Peyer's patch (tissue), 4 donors: ENCODE measurements at places on chromosomes 2 and 18. TPM values are rescaled to one million over a fixed set of nuclear protein-coding genes. Genes with fewer than 3 reads are reported as not detected.

GRCh38 chr2:232581725-232582124 lies 31.2 kb downstream of the EIF4E2 start:
- no peaks in the 10 kb centered on the region for H3K36me3 ChIP-seq
- H3K27ac ChIP-seq, result no peak overlapping the region
- H3K4me3 ChIP-seq, result no peak overlapping the region
- no peaks in the 10 kb centered on the region for H3K4me1 ChIP-seq

The WDPCP gene
- 41.3 TPM for total RNA-seq

The KCNIP3 gene
- total RNA-seq, result 8.7 TPM

- H3K4me3 ChIP-seq, result no peak overlapping the region
- H3K4me1 ChIP-seq, result no peaks in the 10 kb centered on the region
- no peak overlapping the region for H3K27ac ChIP-seq
- no peaks in the 10 kb centered on the region for H3K36me3 ChIP-seq
- DNase-seq, result no peak
- no peaks in the 10 kb centered on the region for H3K27me3 ChIP-seq
These were observed 540.9 kb upstream of the RAB6C start for GRCh38 chr2:129438501-129439057.

DNA sequence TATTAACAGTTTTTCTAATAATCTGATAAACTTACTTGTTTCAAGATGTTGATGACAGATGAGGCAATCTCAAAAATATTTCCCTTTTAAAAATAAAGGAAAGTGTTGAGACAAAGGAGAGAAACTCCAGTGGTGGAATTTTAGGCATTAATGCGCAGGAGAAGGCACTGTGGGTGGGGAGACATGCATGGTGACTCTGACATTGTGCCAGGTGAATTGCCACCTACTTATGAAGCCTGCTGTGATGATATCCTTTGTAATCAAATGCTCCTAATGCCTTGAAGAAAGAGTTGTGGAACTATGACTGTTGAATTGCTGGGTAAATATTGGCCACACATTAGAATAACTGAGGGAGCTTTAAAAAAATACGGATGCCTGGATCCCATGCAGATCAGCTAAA lies 101.4 kb downstream of the PLA2R1 start:
- no peaks in the 10 kb centered on the region for H3K27me3 ChIP-seq
- no peak overlapping the region for H3K4me3 ChIP-seq
- peaks cover 7% of the 10 kb centered on the region for H3K36me3 ChIP-seq
- no peaks in the 10 kb centered on the region for H3K4me1 ChIP-seq

- peaks cover 4% of the 10 kb centered on the region for H3K4me1 ChIP-seq
- peak overlapping the region; percentile 89 for H3K4me3 ChIP-seq
- H3K27ac ChIP-seq, result no peak overlapping the region
- DNase-seq, result peak; percentile 59
These were observed 1.3 kb downstream of the EML6 start for GRCh38 chr2:54724560-54725342.

The SRSF7 gene
- total RNA-seq, result 119 TPM

The IL36B gene
- not detected for total RNA-seq

The ASB1 gene
- total RNA-seq, result 20.1 TPM

GRCh38 chr2:26580151-26580550 lies 61.0 kb downstream of the CIB4 start:
- no peaks in the 10 kb centered on the region for H3K4me1 ChIP-seq
- H3K27me3 ChIP-seq, result no peaks in the 10 kb centered on the region
- DNase-seq, result no peak
- H3K36me3 ChIP-seq, result no peaks in the 10 kb centered on the region
- no peak overlapping the region for H3K27ac ChIP-seq

The IL37 gene
- not detected for total RNA-seq

The SERPINB4 gene
- total RNA-seq, result not detected

- no peak overlapping the region for H3K4me3 ChIP-seq
- H3K36me3 ChIP-seq, result no peaks in the 10 kb centered on the region
- no peaks in the 10 kb centered on the region for H3K27me3 ChIP-seq
- H3K4me1 ChIP-seq, result no peaks in the 10 kb centered on the region
These were observed 191.2 kb downstream of the NCKAP5 start for GRCh38 chr2:133377021-133377481.

DNA sequence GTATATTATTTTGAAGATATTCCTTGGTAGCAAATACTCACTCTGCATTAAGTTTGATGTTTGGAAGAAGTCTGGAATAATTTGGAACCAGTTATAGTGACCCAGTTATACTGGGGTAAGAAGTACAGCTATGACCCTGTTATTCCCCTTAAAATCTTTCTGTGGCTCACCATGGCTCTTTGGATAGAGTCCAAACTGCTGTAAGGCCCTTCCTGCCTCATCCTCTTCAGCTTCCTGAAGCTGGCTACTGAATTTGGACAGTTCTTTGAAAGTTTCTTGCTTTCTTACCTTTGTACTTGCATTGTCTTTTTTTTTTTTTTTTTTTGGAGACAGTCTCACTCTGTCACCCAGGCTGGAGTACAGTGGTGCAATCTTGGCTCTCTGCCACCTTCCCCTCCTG lies 85.6 kb downstream of the ABI2 start:
- H3K4me3 ChIP-seq, result no peak overlapping the region
- H3K36me3 ChIP-seq, result peaks cover 26% of the 10 kb centered on the region
- DNase-seq, result no peak
- H3K27me3 ChIP-seq, result no peaks in the 10 kb centered on the region
- no peaks in the 10 kb centered on the region for H3K4me1 ChIP-seq

- no peak overlapping the region for H3K27ac ChIP-seq
- DNase-seq, result no peak
- no peaks in the 10 kb centered on the region for H3K27me3 ChIP-seq
These were observed 514.9 kb downstream of the PTPRM start for GRCh38 chr18:8081872-8082553.

The TUBB8B gene
- not detected for total RNA-seq

The SCYGR1 gene
- total RNA-seq, result not detected

- DNase-seq, result no peak
- H3K27me3 ChIP-seq, result no peaks in the 10 kb centered on the region
- peak overlapping the region; percentile 92 for H3K27ac ChIP-seq
- H3K4me3 ChIP-seq, result no peak overlapping the region
- no peaks in the 10 kb centered on the region for H3K36me3 ChIP-seq
These were observed 20.0 kb upstream of the CXCR4 start for GRCh38 chr2:136137982-136138381.

- no peak overlapping the region for H3K27ac ChIP-seq
- H3K36me3 ChIP-seq, result no peaks in the 10 kb centered on the region
- H3K4me3 ChIP-seq, result no peak overlapping the region
- no peaks in the 10 kb centered on the region for H3K4me1 ChIP-seq
These were observed 21.1 kb downstream of the RHOB start for GRCh38 chr2:20467789-20468548.

The SNORC gene
- 9.7 TPM for total RNA-seq

- H3K27ac ChIP-seq, result no peak overlapping the region
- DNase-seq, result no peak
- no peaks in the 10 kb centered on the region for H3K36me3 ChIP-seq
- H3K27me3 ChIP-seq, result no peaks in the 10 kb centered on the region
These were observed 392.1 kb upstream of the KCNJ3 start for GRCh38 chr2:154306266-154306970.

The CHRNA1 gene
- total RNA-seq, result not detected

- peaks cover 36% of the 10 kb centered on the region for H3K4me1 ChIP-seq
- H3K36me3 ChIP-seq, result no peaks in the 10 kb centered on the region
- H3K4me3 ChIP-seq, result peak overlapping the region; percentile 82
- H3K27ac ChIP-seq, result peak overlapping the region; percentile 31
These were observed 497 bp downstream of the PLA2R1 start for GRCh38 chr2:160061944-160062291.

DNA sequence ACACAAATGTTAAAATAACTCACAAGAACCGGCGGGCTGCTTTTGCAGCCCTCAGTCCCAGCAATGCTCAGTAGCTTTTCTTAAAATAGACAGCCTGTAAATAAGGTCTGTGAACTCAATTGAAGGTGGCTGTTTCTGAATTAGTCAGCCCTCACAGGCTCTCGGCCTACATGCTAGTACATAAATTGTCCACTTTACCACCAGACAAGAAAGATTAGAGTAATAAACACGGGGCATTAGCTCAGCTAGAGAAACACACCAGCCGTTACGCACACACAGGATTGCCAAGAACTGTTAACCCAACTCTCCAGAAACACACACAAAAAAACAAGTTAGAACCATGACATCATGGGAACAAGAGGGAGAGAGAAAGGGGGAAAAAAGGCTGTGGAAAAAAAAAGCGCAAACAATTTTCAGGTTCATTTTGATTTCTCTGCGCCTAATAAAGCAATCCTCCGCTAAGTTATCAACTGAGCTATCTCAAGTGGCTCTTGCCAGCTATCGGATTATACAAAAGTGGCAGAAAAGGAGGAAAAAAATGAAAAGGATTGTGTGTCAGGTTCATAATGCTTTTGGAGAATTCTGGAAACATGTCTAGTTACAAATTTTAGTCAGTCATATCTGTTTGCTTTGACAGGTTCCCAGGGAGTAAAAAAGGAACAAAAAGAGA lies 89.1 kb downstream of the ZEB2 start:
- DNase-seq, result no peak
- no peak overlapping the region for H3K4me3 ChIP-seq
- no peaks in the 10 kb centered on the region for H3K27me3 ChIP-seq

DNA sequence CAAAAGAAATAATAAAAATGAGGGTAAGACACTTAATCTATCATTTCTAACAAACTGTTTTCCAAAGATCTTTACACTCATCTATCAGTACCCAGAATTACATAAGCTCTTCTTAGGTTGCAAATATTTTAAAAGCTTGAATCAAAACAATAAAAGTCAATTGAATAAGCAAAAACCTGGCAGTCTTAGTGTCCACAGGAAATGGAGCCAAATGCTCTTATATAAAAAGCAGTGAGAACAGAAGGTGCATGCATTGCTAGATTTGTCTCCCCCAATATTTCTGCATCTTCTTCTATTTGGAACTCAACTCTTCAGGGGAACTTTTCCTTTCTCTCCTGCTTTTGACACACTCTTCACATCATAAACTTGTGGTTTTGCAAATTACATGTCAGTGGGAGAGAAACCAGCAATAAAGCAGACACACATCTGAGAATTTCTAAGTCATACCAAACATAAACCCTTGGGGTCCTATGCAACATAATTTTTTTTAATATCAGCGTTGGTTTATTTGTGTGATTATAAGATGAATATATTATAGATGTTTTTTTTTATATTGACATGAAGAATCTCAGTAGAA lies 343.9 kb upstream of the ACVR2A start:
- no peaks in the 10 kb centered on the region for H3K27me3 ChIP-seq
- peaks cover 5% of the 10 kb centered on the region for H3K4me1 ChIP-seq
- H3K27ac ChIP-seq, result no peak overlapping the region
- no peak overlapping the region for H3K4me3 ChIP-seq
- H3K36me3 ChIP-seq, result no peaks in the 10 kb centered on the region
- no peak for DNase-seq

The MEP1B gene
- 477 TPM for total RNA-seq

DNA sequence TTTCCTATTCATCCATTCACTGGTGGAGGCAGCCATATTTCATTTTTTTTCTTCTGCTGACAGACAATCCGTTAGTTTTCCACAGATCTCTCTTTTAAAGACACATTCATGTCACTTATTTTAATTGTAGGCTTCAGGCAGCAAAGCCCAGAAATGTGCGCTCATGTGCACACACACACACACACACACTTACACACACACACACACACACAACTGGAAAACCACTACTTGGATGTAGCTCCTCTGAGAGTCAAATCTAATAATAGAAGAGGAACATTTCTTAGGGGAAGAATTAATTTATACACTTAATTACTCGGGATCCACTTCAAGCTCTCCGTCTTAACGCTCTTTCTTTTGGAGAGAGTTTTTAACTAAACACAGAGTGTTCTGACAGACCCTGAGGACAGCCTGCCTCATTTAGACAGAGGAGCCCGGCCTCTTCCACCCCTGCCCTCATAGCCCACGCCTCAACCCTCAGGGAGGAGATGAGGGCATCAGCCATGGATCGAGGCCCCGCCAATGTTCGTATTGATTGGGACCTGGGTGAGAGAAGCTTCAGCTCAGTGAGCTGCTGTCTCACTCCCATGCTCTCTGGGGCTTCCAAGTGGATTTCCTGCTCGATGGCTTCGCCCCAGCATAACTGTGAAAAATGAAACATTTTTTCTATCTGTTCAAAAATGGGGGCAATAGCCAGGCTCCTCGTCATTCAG lies 261.4 kb upstream of the SKOR2 start:
- no peak for DNase-seq
- no peak overlapping the region for H3K4me3 ChIP-seq
- no peaks in the 10 kb centered on the region for H3K4me1 ChIP-seq
- no peaks in the 10 kb centered on the region for H3K27me3 ChIP-seq
- no peak overlapping the region for H3K27ac ChIP-seq

GRCh38 chr2:111121828-111122630 lies 1.3 kb downstream of the BCL2L11 start:
- H3K27me3 ChIP-seq, result no peaks in the 10 kb centered on the region
- peak; percentile 81 for DNase-seq
- H3K27ac ChIP-seq, result peak overlapping the region; percentile 92
- H3K4me3 ChIP-seq, result peak overlapping the region; percentile 92
- H3K36me3 ChIP-seq, result no peaks in the 10 kb centered on the region

- H3K36me3 ChIP-seq, result no peaks in the 10 kb centered on the region
- no peak overlapping the region for H3K4me3 ChIP-seq
- no peak for DNase-seq
- H3K27ac ChIP-seq, result no peak overlapping the region
These were observed 294.9 kb upstream of the STON1 start for GRCh38 chr2:48235076-48235475.

The DIPK1C gene
- 0.70 TPM for total RNA-seq

- H3K27me3 ChIP-seq, result no peaks in the 10 kb centered on the region
- H3K27ac ChIP-seq, result no peak overlapping the region
- no peaks in the 10 kb centered on the region for H3K36me3 ChIP-seq
- H3K4me1 ChIP-seq, result no peaks in the 10 kb centered on the region
These were observed 203.3 kb upstream of the SMAD2 start for GRCh38 chr18:48133671-48134251.

DNA sequence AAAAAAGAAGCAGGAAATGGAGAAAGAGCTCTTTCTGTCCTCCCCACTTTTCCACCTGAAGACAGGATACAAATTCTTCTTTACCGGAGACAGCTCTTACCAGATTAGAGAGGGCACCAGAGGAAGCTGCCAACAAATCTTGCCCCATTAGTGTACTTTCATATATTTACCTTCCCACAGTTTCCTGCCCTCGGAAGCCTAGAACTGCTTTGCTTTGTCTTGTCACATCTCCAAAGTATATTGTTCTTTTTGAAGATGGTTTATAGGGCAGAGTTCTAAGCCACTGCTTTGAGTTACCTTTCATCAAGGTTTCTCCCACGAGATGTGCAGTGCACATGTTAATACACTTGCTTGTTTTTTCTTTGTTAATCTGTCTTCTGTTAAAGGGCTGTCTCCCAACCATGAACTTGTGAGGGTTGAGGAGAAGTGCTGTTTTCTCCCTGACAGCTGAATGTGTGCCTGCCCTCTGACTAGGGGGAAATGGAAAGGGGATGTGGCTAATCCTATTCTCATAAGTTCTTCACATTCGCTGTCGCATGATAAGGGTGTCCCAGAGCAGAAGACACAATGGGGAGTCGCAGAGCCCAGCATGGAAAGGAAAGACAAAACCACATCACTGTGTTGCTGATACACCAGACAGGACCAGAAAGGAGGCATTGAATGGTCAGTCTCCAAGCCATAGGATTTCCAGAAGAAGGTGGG lies 24.2 kb downstream of the CENPA start:
- H3K36me3 ChIP-seq, result no peaks in the 10 kb centered on the region
- no peak for DNase-seq
- H3K27ac ChIP-seq, result no peak overlapping the region
- no peaks in the 10 kb centered on the region for H3K4me1 ChIP-seq
- H3K4me3 ChIP-seq, result no peak overlapping the region

- H3K36me3 ChIP-seq, result no peaks in the 10 kb centered on the region
- no peak overlapping the region for H3K27ac ChIP-seq
- H3K27me3 ChIP-seq, result no peaks in the 10 kb centered on the region
- no peak for DNase-seq
- H3K4me3 ChIP-seq, result no peak overlapping the region
These were observed 163.0 kb downstream of the PRKCE start for GRCh38 chr2:45814488-45814887.
